Germinal center (tissue), 1 donor: ENCODE measurements at places on chromosomes 7 and 10.
A peak's percentile ranks its signal among the peaks of the same experiment; 100 is the strongest.

- no peak for DNase-seq
Observed at GRCh38 chr7:142146124-142146523, 34.6 kb downstream of the MGAM2 start.

GRCh38 chr10:59843748-59844147 is 62.6 kb downstream of the CCDC6 start:
- DNase-seq, result no peak

- no peak for DNase-seq
Observed at GRCh38 chr10:69769395-69769992, 32.2 kb upstream of the COL13A1 start.

- DNase-seq, result no peak
Observed at GRCh38 chr10:16964576-16965343, 147.5 kb upstream of the RSU1 start.

- DNase-seq, result no peak
Observed at GRCh38 chr7:70267381-70268120, 669.3 kb downstream of the AUTS2 start.

DNA sequence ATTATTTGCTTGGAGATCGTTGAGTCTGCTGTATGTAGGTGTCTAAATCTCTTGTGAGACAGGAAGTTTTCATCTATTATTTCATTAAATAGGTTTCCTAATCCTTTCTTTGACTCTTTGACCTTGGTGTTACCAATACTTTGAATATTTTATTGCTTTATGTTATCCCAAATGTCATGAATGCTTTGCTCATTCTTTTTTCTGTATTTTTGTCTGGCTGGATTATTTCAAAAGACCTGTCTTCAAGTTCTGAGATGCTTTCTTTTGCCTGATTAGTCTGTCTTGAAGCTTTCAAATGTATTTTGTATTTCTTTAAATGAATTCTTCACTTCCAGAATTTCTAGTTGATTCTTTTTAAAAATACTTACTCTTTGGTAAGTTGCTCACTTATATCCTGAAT is 27.3 kb downstream of the UBE3C start:
- no peak for DNase-seq

DNA sequence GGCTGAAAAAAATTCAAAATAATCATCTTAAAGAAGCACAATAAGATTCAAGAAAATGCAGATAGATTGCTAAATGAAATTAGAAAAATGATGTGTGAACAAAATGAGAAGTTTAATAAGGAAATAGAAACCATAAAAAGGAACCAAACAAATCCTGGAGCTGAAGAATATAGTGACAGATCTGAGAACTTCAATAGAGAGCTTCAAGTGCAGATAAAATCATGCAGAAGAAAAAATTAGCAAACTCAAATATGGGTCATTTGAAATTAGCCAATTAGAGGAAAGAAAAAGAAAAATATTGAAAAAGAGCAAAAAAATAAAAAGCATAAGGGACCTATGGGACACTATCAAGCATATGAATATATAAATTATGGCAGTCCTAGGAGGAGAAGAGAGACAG is 720.1 kb downstream of the PARD3 start:
- DNase-seq, result no peak

- no peak for DNase-seq
Observed at GRCh38 chr7:154853727-154854095, 149.2 kb downstream of the PAXIP1 start.

- DNase-seq, result no peak
Observed at GRCh38 chr10:78215645-78216044, 182.0 kb downstream of the RPS24 start.

GRCh38 chr7:99392659-99393354 is 15.6 kb downstream of the PDAP1 start:
- DNase-seq, result peak; percentile 82

GRCh38 chr7:25840209-25840792 is 311.7 kb upstream of the NFE2L3 start:
- DNase-seq, result no peak

DNA sequence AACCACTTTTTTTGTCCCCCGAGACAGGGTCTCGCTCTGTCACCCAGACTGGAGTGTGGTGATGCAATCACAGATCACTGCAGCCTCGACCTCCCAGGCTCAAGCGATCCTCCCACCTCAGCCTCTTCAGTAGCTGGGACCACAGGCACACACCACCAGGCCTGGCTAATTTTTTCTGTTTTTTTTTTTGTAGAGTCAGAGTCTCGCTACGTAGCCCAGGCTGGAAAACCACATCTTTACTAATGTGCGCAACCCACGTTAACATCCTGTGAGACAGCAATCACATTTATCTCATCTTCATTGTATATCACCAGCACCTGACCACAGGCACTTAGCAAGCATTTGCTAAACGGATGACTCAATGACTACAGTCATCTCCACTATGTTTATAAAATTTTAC is 77.8 kb upstream of the ATP6V0A4 start:
- no peak for DNase-seq

- no peak for DNase-seq
Observed at GRCh38 chr10:132469197-132469884, 68.2 kb upstream of the INPP5A start.

DNA sequence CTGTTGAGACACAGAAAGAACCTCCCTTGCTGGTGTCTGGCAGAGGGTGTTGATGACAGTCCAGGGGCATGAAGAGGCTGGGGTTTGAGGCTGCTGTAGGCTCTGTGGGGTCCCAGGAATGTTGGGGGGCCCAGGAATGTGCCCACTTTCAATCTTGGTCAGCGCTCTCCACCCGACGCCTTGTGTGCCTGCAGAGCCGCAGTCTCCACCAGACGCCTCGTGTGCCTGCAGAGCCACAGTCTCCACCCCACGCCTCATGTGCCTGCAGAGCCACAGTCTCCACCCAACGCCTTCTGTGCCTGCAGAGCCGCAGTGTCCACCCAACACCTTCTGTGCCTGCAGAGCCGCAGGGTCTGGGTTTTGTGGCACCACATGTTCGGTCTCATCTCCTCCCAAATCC is 84.0 kb downstream of the ADARB2 start:
- no peak for DNase-seq

GRCh38 chr7:33276729-33277128 is 147.4 kb downstream of the BBS9 start:
- no peak for DNase-seq

GRCh38 chr7:134174795-134175261 is 47.7 kb downstream of the LRGUK start:
- DNase-seq, result no peak

- no peak for DNase-seq
Observed at GRCh38 chr7:135759532-135759931, 10.9 kb upstream of the FAM180A start.

DNA sequence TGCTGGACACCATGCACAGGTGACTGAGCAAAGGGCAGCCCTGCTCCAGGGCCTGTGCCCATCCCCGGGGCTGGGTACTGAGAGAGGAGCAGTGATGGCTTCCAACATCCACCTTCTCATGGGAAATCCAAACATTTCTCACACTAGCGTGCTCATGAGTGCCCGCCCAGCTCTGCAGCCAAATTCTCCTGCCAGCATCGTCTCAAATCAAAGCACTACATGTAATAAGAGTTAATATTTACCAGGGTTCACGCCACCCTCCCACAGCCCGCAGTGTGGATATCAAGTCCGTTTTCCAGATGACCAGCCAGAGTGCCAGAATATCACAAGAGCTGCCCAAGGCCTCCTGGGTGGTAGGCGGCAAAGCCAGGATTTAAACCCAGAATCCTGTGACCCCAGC is 12.1 kb downstream of the IL15RA start:
- no peak for DNase-seq

DNA sequence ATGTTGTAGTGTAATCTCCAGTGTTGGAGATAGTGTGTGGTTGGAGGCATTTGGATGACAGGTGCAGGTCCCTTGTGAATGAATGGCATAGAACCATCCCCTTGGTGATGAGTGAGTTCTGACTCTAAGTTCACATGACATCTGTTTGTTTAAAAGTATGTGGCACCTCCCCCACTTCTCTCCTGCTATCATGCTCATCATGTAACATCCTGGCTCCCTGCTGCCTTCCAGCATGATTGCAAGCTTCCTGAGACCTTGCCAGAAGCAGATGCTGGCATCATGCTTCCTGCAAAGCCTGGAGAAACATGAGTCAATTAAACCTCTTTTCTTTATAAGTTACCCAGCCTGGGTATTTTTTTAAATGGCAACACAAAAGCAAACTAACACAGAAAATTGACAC is 499.0 kb upstream of the SEMA3D start:
- no peak for DNase-seq

GRCh38 chr7:28479507-28479947 is 67.2 kb downstream of the CREB5 start:
- no peak for DNase-seq

DNA sequence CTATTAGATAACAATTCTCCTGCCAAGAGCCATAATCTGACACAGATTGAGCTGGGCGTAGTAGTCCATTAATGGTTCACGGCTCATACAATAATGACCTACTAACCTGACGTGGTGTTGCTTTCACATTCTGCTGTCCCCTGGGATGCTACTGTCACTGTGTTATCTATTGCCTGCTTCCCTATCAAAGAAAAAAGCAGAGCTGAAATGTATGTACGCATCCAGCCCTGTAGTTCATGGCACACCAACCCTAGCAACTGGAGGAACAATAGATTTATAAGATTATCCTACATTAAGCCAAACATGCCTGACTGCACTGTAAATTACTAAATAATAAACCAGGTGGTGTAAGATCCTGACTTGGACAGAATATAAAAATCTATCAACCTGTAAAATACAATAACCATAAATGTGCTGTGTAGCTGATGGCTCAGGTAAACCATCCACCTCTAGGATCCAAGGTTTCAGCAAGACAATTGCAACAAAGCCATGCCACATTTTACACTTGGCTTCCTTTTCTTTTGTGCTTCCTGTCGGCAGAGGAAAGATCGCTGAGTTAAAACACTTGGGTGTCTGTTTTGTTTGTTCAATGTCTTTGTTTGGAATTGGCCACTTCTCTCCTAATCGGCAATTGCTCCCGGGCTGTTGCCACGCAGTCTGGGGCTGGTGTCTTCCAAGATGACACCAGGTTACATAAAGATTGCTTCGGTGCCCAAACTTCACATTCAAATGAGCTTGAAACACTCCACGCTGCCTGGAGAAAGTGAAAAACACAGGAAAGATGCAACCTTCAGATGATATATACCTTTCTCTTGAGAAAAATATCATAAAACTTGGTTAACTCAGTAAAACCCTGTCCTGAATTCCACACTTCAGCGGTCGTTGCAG is 143.9 kb upstream of the MGMT start:
- DNase-seq, result no peak

- DNase-seq, result no peak
Observed at GRCh38 chr10:75547391-75548298, 116.2 kb downstream of the LRMDA start.

- DNase-seq, result no peak
Observed at GRCh38 chr7:134495546-134495945, 31.8 kb upstream of the AKR1B10 start.

- DNase-seq, result no peak
Observed at GRCh38 chr10:77746047-77746707, 108.6 kb upstream of the KCNMA1 start.

GRCh38 chr10:124008187-124008586 is 85.2 kb downstream of the CHST15 start:
- no peak for DNase-seq

DNA sequence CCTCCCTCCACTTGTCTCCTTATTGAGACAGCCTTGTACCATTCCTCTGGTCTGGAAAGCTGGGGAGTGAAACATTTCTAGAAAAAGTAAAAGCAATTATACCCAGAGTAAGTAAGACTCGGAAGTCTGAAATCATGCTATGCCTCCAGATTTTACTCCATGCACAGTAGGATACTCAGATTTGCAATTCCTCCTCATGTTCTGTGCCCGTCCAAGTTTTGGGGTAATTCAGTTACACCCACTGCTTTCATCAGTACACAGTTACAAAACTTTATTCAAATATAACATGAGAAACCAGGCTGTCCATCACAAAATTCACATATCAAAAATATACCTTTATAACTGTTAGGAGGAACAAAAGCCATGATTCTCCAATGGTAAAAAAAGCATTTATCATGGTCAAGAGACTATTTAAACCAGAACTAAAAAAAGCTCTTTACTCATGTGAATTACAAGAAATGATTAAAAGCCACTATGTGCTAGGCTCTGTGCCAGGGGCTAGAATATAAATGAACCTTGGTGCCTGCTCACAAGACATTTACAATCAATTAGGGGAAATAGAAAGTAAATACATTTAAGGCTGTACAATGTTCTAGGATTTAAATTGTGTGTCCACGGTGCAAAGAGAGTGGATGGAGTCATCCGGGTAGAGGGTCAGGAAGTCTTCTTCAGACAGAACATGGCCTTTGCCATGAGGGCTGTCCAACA is 320.2 kb downstream of the ELMO1 start:
- DNase-seq, result no peak

DNA sequence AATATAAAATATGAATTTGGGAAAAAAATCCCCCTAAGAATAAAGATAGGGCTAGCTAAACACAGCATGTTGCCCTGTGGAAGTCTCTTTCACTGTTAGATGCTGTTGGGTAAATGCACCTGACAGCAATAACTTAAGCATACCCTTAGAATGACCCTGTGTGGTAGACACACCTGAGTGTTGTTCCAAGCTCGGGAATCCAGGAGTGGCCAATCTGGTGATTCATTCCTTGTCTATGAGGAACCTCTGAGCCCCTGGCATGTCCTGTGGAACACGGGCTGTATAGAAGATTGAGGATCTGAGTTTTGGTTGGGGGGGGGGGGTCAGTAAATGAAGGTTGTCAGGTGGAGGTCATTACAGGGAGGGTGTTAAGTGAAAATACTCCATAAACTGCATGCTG is 730.0 kb upstream of the IGFBP3 start:
- no peak for DNase-seq

DNA sequence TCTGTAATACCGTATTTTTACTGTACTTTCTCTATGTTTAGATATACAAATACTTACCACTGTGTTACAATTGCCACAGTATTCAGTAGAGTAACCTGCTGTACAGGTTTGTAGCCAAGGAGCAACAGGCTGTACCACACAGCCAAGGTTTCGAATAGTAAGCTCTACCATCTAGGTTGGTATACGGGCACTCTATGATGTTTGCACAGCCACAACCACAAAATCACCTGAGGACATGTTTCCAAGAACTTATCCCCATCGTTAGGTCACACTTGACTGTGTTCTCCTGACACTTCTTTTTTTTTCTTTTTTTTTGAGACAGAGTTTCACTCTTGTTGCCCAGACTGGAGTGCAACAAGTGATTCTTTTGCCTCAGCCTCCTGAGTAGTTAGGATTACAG is 134.6 kb upstream of the TRIM24 start:
- no peak for DNase-seq

DNA sequence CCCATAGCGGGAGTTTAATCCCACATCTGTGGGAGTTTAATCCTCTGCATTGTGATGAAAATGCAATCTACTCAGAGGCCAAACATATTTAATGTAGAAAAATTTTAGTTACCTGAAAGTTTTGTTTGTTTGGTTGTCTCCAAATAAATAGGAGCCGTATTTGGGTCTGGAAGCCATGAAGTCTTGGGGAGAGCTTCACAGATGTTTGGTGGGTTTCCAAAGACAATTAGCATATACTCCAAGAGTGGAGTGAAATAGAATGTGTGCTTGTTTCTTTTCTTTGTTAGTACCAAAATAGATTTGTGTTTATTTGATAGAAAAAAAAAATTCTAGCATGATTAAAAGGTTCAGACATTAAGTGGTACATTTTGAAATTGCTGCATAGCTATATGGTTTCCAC is 50.9 kb downstream of the ANK3 start:
- DNase-seq, result no peak

- no peak for DNase-seq
Observed at GRCh38 chr7:102153599-102153946, 133.1 kb upstream of the SH2B2 start.
